ENCODE measurements at places on chromosomes 16 and 17. TPM values are rescaled to one million over a fixed set of nuclear protein-coding genes. Genes with fewer than 3 reads are reported as not detected.

DNA sequence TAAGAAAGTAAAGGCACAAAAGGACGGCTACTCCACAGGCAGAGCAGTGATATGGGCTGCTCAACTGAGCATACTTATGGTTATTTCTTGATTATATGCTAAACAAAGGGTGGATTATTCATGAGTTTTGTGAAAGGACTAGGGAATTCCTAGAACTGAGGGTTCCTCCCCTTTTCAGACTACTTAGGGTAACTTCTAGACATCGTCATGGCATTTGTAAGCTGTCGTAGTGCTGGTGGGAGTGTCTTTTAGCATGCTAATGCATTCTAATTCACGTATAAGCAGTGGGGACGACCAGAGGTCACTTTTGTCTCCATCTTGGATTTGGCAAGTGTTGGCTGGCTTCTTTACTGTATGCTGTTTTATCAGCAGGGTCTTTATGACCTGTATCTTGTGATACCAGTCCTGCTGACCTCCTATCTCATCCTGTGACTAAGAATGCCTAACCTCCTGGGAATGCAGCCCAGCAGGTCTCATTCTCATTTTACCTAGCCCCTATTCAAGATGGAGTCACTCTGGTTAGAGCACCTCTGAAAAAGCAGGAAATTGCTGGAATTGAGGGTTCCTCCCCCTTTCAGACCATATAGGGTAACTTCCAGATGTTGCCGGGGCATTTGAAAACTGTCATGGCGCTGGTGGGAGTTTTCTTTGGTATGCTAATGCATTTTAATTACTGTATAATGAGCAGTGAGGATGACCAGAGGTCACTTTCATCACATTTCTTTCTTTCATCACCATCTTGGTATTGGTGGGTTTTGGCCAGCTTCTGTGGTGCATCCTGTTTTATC, 388.5 kb downstream of the XYLT1 start:
- H3K27me3 ChIP-seq, result peaks cover 3% of the 10 kb centered on the region
- no peaks in the 10 kb centered on the region for H3K36me3 ChIP-seq
- no peak overlapping the region for H3K27ac ChIP-seq
- no peak overlapping the region for H3K4me3 ChIP-seq
- no peaks in the 10 kb centered on the region for H3K4me1 ChIP-seq

GRCh38 chr17:77033892-77034404, 106.8 kb upstream of the SEC14L1 start:
- H3K27ac ChIP-seq, result no peak overlapping the region
- no peak for DNase-seq
- H3K36me3 ChIP-seq, result peaks cover 4% of the 10 kb centered on the region
- H3K4me3 ChIP-seq, result no peak overlapping the region
- H3K4me1 ChIP-seq, result peaks cover 12% of the 10 kb centered on the region
- peaks cover 85% of the 10 kb centered on the region for H3K27me3 ChIP-seq

- no peaks in the 10 kb centered on the region for H3K36me3 ChIP-seq
- peaks cover 93% of the 10 kb centered on the region for H3K27me3 ChIP-seq
- no peaks in the 10 kb centered on the region for H3K4me1 ChIP-seq
- H3K4me3 ChIP-seq, result no peak overlapping the region
These were observed 122.6 kb upstream of the ADAMTS18 start for GRCh38 chr16:77557385-77557784.

GRCh38 chr16:24753000-24753399, 23.5 kb downstream of the TNRC6A start:
- H3K4me3 ChIP-seq, result no peak overlapping the region
- no peaks in the 10 kb centered on the region for H3K27me3 ChIP-seq
- H3K27ac ChIP-seq, result no peak overlapping the region
- H3K36me3 ChIP-seq, result no peaks in the 10 kb centered on the region
- DNase-seq, result no peak
- peaks cover 13% of the 10 kb centered on the region for H3K4me1 ChIP-seq

DNA sequence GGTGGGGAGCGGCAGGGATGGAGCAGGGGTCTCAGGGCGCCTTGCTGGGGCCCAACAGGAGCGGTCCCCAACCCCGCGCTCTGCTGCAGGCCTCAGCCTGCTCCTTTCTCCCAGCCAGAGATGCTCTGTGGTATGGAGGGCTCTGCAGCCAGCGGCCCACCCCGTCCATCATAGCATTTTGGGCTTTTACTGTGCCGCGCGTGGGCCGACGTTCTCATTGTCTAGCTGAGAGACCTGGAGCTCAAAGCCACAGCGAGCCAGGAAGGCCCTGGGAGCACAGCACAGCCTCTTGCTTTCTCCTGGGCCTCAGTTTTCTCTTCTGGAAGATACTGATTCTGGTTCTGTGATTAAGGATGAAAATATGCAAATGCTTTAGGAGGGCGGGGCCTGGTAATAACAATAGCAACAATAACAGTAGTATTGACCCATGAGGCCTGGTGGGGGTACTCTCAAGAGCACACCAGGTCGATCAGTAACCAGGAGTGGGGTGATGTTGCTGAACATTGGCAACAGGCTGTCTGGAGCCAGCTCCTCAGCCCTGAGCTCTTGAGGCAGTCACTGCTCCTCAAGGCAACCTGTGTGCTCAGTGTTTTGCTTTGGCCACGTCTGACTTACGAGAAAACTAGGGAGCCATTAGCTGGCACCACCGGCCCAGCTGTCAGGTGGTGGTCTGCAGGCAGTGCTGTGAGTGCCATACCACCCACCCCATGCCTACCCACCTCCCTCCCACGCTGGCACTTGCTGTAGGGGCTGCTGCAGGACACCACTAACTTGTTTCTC, 1.1 kb upstream of the RASD1 start:
- no peak for DNase-seq
- no peaks in the 10 kb centered on the region for H3K27me3 ChIP-seq
- no peak overlapping the region for H3K27ac ChIP-seq
- peak overlapping the region; percentile 52 for H3K4me3 ChIP-seq

DNA sequence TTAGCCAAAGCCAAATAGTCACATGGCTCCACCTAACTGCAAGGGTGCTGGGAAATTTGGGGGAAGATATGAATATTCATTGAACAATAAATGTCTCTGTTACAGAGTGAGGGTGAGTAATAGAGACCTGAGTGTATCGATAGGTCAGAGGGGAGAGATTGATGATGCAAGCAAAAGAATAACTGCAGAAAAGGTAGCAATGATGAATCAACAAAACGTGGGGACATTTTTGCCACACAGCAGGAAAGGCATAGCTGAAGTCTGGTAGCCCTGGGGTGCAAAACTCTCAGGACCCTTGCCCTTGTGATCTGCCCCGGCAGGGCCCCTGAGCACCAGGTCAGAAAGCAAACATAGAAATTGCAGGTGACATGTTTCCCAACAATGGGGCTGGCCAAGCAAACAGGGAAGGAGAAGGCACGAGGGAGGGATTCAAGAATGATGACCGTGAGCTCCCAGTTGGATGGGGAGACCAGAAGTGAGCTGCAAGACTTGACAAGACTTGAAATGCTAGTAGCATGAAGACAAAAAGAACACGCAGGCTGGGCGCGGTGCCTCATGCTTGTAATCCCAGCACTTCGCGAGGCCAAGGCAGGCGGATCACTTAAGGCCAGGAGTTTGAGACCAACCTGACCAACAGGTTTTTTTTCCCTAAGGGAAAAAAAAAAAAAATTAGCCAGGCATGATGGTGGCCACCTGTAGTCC, 12.7 kb upstream of the HERPUD1 start:
- H3K4me3 ChIP-seq, result no peak overlapping the region
- H3K27me3 ChIP-seq, result peaks cover 74% of the 10 kb centered on the region
- no peak overlapping the region for H3K27ac ChIP-seq
- H3K4me1 ChIP-seq, result peaks cover 8% of the 10 kb centered on the region
- no peaks in the 10 kb centered on the region for H3K36me3 ChIP-seq

DNA sequence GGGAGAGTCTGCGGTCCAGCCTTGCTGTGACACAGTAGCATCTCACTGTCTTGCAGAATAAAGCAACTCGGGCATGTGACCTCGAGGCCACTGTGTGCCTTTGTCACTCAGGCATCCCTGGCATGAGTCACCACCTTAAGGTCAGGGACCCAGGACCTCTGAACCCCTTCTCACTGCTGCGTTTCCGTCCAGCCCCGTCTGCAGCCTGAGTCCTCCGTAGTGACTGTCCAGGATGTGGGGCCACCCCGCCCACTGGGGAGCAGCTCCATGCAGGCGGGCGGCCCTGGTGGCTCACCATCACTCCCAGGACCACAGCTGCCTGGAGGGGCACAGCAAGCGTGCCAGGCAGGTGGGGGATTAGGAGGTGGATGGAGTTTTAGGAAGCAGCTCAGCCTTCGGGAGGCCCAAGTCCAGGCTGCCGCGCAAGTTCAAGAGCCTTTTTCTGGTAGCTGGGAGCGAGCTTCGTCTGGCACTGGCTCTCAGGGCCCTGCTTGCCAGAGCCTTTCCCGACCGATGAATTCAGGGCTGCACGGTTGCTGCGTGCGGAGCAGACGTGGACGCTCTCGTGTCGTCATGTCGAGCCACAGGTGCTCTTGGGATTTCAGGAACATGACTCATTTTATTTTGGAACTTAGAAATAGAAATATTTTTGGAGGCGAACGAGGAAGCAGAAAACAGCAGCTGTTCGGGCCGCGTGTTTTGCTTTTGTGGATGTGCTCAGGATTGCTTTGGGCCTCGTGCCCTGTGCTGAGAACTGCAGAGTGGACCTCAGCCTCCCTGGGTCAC, 16.8 kb downstream of the KCTD5 start:
- no peak for DNase-seq
- no peak overlapping the region for H3K27ac ChIP-seq
- no peaks in the 10 kb centered on the region for H3K4me1 ChIP-seq
- H3K4me3 ChIP-seq, result no peak overlapping the region
- H3K27me3 ChIP-seq, result no peaks in the 10 kb centered on the region

- H3K27me3 ChIP-seq, result no peaks in the 10 kb centered on the region
- no peak for DNase-seq
- no peaks in the 10 kb centered on the region for H3K36me3 ChIP-seq
- H3K27ac ChIP-seq, result no peak overlapping the region
These were observed 113.1 kb downstream of the ZFHX3 start for GRCh38 chr16:72934636-72935403.

DNA sequence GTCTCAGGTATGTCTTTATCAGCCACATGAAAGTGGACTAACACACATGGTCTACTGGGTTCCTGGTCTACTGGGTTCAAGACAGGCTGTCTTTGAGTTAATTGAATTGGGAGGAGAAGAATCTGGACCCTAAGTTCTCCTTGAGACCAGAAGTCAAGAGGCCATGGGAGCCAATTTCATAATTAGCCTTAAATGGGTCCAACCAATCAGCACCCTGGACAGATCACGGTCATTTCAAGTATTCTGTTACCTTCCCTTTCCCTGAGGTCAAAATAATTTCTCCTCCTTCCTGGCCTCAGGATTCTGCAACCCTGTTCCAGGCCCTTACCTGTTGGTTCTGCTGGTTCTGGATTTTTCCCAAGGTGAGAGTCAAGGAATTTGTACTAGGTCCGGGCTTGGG, 23.8 kb downstream of the OSBPL7 start:
- H3K27me3 ChIP-seq, result peaks cover 76% of the 10 kb centered on the region
- no peak overlapping the region for H3K27ac ChIP-seq
- no peaks in the 10 kb centered on the region for H3K4me1 ChIP-seq
- no peak for DNase-seq

IRX5 gene
- total RNA-seq, result 1.9 TPM

CDH11 gene
- not detected for total RNA-seq

HOXB6 gene
- 144 TPM for total RNA-seq

FAM20A gene
- total RNA-seq, result 0.59 TPM
